ENCODE measurements at places on chromosomes 3 and 15. TPM values are rescaled to one million over a fixed set of nuclear protein-coding genes. Genes with fewer than 3 reads are reported as not detected.

The INKA1 gene
- 0.85 TPM for total RNA-seq

The PPP1R14D gene
- total RNA-seq: not detected

DNA sequence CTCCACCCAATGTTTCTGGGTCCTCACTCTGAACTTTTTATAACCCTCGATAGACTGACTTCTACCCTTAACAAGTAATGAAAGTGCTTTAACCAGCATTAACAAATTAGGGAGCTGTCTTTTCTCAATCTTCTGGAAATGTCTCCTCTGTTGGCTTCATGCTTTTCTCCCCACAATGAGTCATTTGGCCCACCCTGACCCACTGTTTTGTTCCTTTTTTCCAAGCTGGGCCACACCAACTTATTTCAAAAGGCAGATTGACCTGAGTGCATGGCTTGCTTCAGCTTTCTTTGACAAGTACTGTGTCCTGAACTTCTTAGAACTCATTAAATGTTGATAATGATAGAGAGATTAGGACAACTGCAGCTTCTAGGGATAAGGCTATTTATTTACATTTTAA is 199.6 kb upstream of the SEMA6D start:
- DNase-seq: no peak

The FBXO40 gene
- total RNA-seq: not detected

DNA sequence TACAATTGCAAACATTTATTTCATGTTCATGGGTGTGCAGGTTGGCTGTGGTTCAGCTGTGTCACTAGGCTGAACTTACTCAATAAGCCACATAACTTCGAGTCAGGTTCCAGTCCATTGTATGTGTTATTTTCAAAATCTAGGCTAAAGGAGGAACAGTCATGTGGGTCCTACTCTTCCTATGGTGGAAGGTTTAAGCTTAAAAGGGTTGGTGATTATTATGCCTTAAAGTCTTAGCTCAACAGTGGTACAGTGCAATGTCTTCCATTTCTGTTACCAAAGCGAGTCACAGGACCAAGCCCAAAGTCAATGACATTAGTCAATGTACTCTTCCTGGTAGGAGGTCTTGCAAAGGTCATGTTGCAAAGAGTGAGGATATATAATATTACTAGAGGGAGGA is 78.2 kb downstream of the ATG7 start:
- DNase-seq: no peak

The PFN2 gene
- 15.5 TPM for total RNA-seq

The CSPG4 gene
- total RNA-seq: not detected

The IL20RB gene
- total RNA-seq: 1.5 TPM

GRCh38 chr3:125107861-125108567 is 52.2 kb upstream of the HEG1 start:
- DNase-seq: no peak

DNA sequence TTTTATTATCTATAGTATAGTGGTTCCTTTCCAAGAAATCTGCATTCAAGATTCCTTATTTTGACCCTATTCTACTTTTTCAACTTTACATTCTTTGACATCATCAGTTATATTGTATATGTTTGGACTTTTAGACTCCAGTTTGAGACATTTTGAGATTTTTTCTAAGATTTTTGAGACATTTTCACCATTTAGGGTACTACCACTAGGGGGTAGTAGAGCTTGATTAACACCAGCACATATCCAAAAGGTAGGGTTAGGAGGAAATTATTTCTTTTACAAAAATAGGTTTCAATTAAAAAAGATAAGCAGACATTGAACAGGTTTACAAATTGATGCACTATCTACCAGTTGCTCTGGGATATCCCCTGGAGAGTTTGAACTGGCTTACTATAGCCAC is 262.5 kb downstream of the SCAPER start:
- no peak for DNase-seq

The ELL3 gene
- 2.3 TPM for total RNA-seq

The SLC24A5 gene
- not detected for total RNA-seq

- no peak for DNase-seq
These were observed 296.1 kb downstream of the RPLP1 start for GRCh38 chr15:69748576-69749185.

Measured in CD4-positive, alpha-beta T cell (primary cell).